Activated T-cell treated with anti-CD3 and anti-CD28 coated beads, Interleukin-2, amount 50 U/mL, for 48 hours (primary cell): ENCODE measurements at places on chromosomes 2 and 18.

DNA sequence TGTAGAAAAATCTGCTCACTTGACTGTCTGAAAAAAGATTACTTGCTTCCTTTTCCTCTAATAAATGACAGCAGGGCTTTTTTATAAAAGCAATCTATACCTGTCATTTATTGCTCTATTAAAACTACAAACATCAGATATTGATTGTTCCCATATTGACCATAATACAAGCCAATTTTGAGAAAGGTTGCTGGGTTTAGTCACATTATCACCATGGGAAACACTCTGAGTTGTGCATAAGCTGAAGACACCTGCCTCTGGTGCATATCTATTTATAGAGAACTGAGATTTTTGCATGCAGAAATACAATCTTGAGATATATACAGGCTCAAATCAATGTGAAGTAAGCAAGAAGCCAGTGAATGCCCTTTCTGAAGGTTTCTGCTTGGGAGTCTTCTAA lies 853.9 kb downstream of the DCC start:
- no peak for DNase-seq

DNA sequence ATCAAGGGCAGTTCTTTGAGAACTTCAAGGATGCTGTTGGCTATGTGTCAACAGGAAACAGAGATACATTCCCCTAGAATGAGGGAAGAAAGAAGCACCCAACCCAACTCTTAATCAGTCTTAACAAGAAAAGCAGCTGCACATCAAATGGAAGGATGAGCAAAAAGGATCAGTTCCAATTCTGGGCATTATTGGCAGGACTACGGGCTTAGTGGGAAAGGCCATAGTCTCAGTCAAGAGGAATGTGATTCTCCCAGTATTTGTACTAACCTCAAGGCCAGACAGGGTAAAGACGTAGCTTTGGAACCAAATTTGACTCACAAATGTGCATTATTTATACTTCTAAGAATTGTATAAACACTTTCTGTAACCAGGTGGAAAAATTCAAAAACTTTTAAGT lies 18.2 kb downstream of the BMP10 start:
- DNase-seq, result no peak

DNA sequence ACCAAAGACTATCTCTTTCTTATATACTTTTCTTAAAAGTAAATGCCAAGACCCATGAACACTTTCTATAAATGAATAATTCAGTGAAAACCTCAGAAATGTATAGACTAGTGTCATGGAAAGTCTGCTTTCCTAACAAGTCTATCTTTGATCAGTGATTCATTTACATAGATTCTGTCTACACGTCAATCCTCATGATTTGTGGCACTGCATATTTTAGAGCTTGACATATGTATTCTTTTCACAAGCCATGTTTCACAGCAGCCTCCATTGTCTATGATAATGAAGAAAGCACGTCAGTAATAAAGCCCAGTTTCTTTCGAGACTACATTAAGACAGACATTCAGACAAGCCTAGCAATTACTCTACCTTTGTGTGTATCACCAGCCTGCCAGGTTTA lies 486.6 kb downstream of the IRS1 start:
- DNase-seq, result no peak

GRCh38 chr2:174248187-174248997 lies at the start of gene OLA1:
OLA1 (minus strand) TSS chr2:174248532; CDS start chr2:174246815, 1,717 bp downstream.
- peak; percentile 98 for DNase-seq
